ENCODE measurements at places on chromosomes 3 and 15. TPM values are rescaled to one million over a fixed set of nuclear protein-coding genes. Genes with fewer than 3 reads are reported as not detected.

Gene ADCY5
- 0.57 TPM for total RNA-seq

Gene SERPINI2
- total RNA-seq = not detected

Gene CCDC39
- not detected for total RNA-seq

Gene P4HTM
- total RNA-seq = 14.5 TPM

Gene CHRNA7
- total RNA-seq = 5.2 TPM

Gene VPS33B
- total RNA-seq = 15.0 TPM

Gene HDDC3
- 30.9 TPM for total RNA-seq

Gene GHSR
- total RNA-seq = not detected

Gene SCAMP5
- total RNA-seq = 14.2 TPM
